HT1080 (cell line): ENCODE measurements at places on chromosomes 4 and X.

- peak; percentile 10 for DNase-seq
Observed at GRCh38 chr4:106676173-106676921, 307.8 kb upstream of the GIMD1 start.

- peak; percentile 41 for DNase-seq
Observed at GRCh38 chrX:154378059-154378798, 866 bp upstream of the EMD start.

DNA sequence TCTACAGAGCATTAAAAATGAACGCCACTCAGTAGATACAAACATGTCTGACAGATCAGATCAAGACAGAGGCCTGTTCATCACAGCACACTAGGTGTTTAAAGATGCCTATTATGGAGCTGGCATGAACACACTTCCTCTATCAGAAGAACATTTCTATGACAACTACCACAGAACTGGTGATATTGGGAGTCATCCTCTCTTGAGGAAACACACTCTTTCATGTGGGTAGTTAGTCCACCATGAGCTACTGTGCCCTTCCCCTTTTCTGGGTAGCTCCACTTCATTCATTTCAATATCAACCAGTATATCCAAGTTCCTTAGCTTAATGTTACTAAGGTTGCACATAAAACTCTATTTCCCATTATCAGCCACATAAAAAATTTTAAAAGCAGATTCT is 46.7 kb downstream of the MAOB start:
- no peak for DNase-seq

DNA sequence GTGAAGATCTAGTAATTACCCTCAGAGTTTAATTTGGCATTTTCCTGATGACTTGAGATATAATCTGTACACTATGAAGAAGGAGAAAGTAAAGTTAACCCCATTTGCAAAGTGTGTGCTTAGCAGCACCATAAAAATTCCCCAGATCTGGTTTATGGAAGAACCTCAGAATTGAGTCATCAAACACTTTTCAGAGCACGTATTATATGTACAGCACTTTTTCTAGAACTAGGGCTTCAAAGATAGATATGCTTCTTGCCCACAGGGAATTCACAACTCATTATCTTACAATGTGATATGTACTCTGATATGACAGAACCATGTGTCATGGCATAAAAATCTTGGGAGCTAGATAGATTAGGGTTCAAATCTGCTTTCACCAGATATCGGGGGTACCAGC is 150.9 kb downstream of the SLC10A7 start:
- no peak for DNase-seq

GRCh38 chr4:143437937-143438336 is 75.6 kb upstream of the SMARCA5 start:
- DNase-seq = no peak

GRCh38 chrX:120380699-120381098 is 18.8 kb downstream of the ATP1B4 start:
- DNase-seq = peak; percentile 28

DNA sequence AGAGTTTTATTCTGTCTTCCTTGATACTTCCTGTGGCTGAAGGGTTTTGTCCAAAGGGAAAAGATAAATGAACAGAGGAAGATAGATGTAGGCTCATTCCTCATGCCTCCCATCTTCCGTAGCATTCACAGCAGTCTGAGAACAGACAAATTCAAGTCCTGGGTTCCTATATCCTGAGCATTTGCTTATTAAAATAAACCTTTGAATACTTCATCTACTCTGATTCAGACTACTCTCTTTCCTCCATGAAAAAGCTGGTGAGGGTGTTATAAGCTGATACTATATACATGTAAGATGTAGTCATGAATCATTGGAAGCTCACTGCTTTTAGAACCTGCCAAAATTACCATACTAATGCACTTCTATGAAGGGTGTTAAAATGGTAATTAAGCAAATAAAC is 61.2 kb downstream of the GAB1 start:
- DNase-seq = no peak

DNA sequence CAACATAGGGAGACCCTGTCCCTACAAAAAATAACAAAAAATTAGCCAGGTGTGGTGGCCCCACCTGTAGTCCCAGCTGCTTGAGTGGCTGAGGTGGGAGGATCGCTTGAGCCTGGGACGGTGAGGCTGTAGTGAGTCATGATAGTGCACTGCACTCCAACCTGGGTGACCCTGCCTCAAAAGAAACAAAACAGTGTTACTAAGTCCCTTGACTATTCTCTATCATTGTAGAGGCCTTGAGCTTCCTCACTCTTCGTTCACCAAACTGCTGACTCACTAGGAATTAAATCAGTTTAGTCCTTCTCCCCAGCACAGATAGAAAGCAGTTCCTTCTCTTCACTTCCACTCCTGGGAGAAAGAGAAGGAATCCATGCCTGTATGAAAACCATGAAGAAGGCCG is 14.5 kb downstream of the CDS1 start:
- DNase-seq = peak; percentile 60

- no peak for DNase-seq
Observed at GRCh38 chr4:69484011-69484410, 11.7 kb downstream of the UGT2B4 start.

DNA sequence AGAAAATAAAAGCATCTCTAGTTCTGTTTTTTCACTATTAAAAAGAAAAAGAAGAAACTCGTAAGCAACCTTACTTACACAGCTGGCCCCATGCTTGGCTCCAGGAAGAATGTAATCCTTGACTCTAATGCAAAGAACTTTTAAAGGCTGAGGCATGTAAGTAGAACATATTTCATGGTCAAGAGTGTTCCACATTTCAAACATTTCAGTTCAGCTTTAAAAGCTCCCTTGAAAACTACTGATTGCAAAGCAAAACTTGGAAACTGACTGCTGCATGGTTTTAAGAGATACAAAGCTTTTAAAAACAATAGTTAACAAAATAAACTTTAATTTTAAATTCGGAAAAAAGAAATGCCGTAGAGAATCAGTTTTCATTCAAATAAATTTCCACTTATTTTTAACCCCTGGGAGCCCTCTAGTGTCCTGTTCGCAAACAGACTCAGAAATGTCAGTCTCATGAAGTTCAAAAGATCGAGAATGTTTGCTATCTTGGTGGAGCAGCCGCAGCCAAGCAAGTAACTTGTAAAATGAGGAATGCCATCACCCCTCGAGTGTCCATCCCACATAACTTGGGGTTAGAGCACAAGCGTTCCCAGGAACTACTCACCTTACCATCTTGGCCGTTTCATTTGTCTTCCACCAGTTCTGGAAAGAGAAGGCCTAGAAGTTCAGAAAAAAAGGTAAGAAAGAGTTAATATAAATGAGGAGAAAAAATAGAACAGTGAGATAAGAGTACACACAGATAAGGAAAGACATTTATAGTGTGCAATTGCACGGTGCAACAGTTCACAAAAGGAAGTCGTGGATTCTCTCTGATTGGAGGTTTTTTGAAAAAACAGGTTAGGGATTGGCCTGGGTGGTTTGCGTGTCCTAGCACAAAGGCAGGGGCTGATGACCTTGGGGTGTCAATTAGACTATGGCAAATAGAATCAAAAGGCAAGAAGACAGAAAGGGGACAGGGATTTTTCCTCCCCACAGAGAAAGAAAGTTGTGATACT is at the start of gene GASK1B:
Gene GASK1B (minus strand): TSS at position 765 of the 998 bp plus-strand sequence. CDS start 1,650 bp downstream, outside the sequence.
- peak; percentile 54 for DNase-seq

GRCh38 chr4:13653766-13654161 is 26.2 kb upstream of the BOD1L1 start:
- DNase-seq = no peak

DNA sequence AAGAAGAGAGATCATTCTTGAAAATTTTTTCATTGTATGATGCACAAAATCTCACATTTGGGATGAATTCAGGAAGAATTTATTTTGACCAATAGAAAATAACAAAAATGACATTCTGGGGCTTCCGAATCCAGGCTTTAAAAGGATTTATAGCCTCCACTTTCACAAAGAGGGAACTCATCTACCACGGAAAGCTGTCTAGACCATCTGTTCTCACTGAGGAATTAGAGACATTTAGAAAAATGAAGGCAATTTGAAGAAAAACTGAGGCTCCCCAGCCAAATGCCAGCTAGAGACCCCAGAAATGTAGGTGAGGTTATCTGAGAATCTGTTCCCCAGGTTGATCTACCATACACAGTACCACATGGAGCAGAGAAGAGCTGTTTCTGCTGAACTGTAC is 464.3 kb downstream of the TMA16 start:
- no peak for DNase-seq

DNA sequence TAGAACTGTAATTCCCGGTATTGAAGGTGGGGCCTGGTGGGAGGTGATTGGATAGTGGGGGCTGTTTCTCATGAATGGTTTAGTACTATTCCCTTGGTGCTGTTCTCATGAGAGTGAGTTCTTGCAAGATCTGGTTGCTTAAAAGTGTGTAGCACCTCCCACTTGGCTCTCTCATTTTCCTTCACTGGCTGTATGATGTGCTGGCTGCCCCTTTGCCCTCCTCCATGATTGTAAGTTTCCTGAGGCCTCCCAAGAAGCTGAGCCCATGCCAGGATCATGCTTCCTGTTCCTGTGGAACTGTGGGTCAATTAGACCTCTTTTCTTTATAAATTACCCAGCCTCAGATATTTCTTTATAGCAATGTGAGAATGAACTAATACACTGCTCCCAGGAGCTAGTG is 8.7 kb downstream of the ANXA10 start:
- peak; percentile 21 for DNase-seq

GRCh38 chr4:118850488-118851173 is 14.7 kb upstream of the SEC24D start:
- DNase-seq = peak; percentile 47

DNA sequence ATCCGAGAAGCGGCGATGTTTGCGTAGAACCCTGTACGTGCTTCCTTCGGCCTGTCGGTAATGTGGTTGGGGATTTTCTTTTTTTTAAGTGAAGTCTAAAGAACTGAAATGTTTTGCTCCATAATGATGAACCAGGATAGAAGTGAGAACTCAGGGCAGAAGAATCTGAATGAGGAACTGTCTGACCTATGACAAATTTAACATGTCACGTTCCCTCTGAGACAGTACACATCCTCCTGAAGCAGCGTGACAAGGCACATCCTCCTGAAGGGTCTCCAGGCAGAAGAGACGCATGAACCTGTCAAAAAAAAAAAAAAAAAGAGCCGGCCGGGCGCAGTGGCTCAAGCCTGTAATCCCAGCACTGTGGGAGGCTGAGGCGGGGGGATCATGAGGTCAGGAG is 6.2 kb downstream of the CSF2RA start:
- DNase-seq = no peak

GRCh38 chr4:46554760-46555465 is 165.0 kb upstream of the GABRA2 start:
- DNase-seq = no peak

DNA sequence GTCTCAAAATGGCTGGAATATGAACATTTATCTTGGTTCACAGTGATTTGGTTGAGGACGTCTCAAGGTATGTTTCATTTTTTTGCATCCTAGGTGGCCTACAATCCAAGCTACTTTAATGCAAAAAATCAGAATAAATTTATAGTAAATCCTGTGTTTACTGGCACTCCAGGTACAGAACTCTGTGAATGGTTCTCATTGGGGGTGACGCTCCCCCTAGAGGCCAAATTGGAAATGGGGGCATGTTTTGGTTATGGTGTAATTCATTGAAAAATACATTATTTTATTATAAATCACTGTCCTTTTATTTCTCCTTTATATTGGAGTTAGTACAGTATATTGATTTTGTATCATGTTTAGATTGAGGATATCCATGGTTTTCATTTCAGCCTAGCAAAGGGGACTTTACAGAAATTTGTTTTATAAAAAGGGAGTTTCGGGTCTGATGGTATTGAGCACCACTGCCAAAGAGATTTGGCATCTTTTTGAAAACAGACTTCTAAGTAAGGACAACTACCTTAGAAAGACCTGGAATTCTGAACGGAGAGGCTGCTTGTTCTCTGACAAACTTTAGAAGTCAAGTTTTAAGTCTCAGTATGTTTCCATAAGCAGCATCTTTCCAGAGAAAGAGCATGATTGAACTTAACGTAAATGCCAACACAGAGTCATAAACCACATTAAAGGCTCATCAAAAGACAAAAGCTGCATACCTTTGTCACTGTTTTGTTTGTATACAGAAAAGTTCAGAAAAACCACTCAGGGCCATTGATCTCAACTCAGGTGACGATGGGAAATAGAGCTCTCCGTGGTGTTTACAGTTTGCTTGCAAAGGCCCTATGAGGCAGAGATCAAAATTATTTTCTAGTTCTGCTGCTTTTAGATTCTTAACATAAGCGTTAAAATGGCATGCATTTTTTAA is 19.4 kb downstream of the MTM1 start:
- no peak for DNase-seq

DNA sequence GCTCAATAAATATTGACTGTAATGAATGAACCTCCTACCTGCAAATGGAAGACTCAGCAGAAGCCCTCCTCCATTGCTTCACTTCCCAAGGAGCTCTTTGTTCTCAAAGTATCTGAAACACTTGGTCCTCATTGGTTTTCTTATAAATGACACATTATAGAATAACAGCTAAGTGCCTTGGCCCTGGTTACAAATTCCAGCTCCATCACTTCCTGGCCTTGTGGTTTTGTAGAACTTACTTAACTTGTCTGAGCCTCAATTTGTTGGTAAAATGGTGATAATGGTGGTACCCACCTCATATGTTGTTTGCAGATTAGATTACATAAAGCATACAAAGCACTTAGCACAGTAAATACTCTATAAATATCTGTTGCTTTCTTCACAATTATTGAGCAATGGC is 25.2 kb upstream of the SMIM20 start:
- peak; percentile 69 for DNase-seq

DNA sequence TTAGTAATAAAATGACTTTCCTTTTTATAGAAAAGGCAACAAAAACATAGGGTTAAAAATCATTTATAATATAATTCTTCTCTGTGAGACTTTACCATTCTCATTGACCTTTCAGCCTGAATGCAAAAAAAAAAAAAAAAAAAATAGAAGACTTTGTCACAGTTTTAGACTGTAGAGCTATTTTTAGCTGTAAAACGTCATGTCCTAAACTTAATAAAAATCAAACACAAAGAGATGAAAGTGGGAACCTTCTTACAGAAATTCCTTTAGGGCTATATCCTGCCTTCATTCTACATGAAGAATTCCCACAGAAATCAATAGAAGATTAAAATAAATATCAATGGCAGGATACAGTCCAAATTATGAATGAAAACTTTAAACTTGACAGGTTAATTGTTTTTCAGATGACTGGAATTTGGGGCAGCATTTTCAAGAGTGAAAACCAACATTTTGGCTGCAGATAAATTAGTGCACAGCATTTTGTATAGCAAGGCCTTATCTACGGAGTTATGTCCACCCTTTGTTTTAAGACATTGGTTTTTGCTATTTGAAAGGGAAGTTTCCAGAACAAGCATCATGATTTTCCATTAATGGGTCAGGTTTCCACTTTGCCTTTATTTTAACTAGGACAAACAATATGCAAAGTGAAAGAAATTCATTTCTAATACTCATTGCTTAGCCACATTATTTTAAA is 219.5 kb downstream of the SPCS3 start:
- DNase-seq = no peak

- no peak for DNase-seq
Observed at GRCh38 chrX:17606231-17606630, 131.1 kb upstream of the SCML1 start.

- DNase-seq = no peak
Observed at GRCh38 chr4:108053251-108053711, 63.6 kb downstream of the HADH start.

GRCh38 chrX:39645178-39645895 is 452.4 kb downstream of the BCOR start:
- peak; percentile 54 for DNase-seq
